ENCODE measurements at places on chromosomes 2 and 18.

DNA sequence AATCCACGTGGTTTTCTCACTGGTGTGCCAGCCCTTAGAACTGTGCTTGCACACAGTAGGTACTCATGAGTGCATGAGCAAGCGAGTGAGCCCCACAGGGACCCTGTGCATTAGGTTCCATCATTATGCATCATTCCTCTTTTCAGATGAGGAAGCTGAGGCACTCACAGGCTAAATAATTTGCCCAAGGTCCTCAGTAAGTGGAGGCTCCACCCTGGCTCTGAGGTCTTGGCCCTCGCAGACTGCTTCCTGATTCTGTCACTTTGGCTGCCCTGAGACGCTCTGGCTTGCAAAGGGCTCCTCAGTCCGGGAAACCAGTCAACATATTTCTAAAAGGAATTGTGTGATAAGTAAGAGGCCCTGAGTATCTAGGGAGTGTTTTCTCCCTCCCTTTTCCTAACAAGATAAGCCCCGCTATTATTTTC, 71.7 kb downstream of the IL1R2 start:
- DNase-seq = peak; percentile 86

GRCh38 chr2:216350214-216350791, 22.0 kb downstream of the MARCHF4 start:
- no peak for DNase-seq

- no peak for DNase-seq
Measured at GRCh38 chr2:158722266-158723105, 72.6 kb upstream of the DAPL1 start.

- DNase-seq = no peak
Measured at GRCh38 chr18:25111377-25112288, 240.3 kb downstream of the ZNF521 start.

GRCh38 chr18:58196881-58197872, 153.2 kb downstream of the NEDD4L start:
- peak; percentile 78 for DNase-seq

- DNase-seq = no peak
Measured at GRCh38 chr2:224836263-224836662, 120.1 kb upstream of the CCDC195 start.

DNA sequence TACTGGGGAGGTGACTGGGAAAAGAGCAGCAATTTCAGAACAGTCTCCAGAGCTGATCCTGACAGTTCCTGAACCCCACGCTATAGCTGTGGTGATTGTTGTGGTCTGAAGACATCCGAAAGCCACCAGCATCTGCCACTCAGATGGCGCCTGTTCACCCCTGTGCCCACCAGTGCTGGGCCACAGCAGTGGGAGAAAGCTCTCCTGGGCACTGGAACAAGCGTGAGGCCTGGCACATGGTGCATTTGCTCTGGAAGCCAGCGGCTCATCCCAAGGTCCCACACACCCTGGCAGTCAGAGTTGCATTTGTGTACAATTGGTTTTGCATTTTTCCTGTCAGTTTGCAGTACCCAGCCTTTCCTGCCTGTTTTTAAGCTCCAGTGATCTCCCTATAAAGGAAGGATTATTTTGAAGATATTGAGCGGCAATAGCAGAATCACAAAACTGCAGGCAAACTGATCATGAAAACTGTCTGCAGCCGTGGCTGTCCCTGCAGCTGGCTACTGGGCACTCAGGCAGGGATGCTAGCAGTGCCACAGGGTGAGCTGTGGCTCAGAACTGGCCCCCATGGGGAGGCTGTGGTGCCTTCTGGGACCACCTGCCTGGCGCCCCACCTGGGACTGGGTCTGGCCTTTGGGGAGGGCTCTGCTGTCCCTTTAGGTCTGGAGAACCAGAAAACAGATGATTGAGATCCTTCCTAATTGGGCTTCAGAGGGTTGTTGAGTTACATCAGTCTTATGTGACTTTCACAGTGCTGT, 30.1 kb downstream of the IMPA2 start:
- no peak for DNase-seq

GRCh38 chr2:186105016-186105724, 366.6 kb downstream of the FSIP2 start:
- DNase-seq = no peak

DNA sequence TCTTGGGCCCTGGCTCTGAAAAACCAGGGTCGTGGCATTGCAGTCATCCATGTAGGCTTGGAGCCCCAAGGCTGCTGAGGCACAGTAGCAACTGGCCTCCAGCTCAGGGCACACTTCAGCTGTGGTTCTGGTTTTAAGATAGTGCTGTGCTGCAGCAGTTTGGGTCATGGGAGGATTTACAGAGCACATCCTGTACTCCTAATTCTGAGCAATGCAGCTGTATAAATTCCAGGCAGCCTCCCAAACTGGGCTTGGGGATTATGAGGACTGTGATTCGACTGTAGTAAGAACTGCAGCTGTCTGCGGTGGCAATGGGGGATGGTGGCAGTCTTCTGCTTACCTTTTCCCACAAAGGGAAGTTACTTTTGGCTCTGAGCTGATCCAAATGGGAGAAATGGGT, 536.3 kb upstream of the GCFC2 start:
- no peak for DNase-seq

DNA sequence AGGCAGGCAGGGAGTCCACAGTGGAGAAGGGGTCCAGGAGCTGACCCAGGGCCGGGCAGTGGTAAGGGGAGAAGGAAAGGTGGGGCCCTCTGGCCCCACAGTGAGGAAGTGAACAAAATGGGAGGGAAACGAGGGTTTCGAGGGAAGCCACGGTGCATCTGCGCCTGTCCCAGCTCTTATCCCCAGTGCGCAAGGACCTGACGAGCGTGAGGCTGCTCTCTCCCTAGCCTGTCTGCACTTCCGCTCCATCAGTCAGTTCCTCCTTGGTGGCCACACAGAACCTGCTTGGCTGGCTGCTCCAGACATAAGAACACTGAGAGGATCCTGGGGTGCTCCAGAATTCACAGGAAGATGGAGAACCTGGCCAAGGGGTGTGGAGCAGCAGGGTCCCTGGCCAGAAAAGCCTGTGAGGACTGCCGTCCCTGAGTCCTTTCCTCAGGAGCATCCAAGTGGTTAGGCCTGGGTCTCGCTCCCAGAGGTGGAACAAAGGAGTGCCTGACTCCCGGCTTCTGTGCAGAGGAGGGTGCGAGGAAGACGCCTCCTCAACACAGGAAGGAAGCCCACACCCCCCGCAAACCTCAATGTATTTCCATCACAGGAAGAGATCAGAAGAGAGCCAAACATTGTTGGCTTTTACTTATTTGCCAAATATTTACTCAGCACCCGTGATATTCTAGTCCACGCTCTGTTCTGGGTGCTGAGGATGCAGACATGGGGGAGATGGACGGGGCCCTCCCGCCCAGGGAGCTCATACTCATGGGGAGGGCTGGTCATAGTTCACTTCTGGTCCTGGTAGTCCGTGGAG, 43.7 kb upstream of the SEMA4C start:
- no peak for DNase-seq

- no peak for DNase-seq
Measured at GRCh38 chr18:62521593-62521992, 1.2 kb upstream of the ZCCHC2 start.

- no peak for DNase-seq
Measured at GRCh38 chr2:225030203-225030602, 12.1 kb downstream of the DOCK10 start.

- no peak for DNase-seq
Measured at GRCh38 chr2:12162269-12163247, 416.1 kb downstream of the LPIN1 start.

GRCh38 chr2:174499371-174499770, 12.5 kb upstream of the GPR155 start:
- no peak for DNase-seq

- DNase-seq = no peak
Measured at GRCh38 chr18:73245345-73245744, 377.6 kb upstream of the NETO1 start.

DNA sequence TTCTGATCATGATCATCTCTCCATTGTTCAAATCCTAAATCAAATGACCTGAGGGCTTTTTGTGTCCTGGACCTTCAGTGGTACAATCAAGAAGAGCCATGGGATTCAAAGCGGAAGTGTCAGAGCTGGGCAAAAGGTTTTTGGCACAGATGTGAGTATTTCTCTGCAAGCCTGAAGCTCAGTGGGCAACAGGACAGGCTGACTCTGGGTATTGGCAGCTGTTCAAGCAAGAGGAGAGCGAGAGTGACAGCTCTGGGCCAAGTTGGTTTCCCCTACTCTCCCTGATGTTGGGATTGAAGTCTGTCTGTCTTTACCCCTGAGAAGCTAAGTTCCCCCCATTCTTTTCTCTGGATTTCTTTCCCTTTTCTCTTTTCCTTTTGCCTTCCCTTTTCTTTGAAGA, 33.3 kb downstream of the DSEL start:
- no peak for DNase-seq

- DNase-seq = peak; percentile 30
Measured at GRCh38 chr18:51361130-51361860, 163.8 kb upstream of the MEX3C start.

GRCh38 chr2:145597809-145598208, 1077.9 kb upstream of the ZEB2 start:
- DNase-seq = no peak

DNA sequence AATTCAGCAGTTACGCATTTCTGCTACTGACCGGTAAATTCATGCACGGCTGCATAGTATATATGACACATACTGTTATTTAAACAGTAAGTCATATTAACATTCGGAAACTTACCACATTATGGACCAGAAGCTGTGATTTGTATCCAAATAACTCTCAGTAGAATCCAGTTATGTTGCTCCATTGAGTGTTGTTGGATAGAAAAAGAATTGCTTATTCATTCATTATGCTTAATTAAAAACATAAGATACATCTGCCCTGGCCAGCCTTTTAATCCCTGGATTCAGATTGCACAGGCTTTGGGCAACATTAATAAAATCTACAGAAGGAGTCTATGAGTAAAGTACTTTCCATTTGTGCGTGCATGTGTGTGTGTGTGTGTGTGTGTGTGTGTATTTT, 111.3 kb downstream of the CPS1 start:
- DNase-seq = no peak

DNA sequence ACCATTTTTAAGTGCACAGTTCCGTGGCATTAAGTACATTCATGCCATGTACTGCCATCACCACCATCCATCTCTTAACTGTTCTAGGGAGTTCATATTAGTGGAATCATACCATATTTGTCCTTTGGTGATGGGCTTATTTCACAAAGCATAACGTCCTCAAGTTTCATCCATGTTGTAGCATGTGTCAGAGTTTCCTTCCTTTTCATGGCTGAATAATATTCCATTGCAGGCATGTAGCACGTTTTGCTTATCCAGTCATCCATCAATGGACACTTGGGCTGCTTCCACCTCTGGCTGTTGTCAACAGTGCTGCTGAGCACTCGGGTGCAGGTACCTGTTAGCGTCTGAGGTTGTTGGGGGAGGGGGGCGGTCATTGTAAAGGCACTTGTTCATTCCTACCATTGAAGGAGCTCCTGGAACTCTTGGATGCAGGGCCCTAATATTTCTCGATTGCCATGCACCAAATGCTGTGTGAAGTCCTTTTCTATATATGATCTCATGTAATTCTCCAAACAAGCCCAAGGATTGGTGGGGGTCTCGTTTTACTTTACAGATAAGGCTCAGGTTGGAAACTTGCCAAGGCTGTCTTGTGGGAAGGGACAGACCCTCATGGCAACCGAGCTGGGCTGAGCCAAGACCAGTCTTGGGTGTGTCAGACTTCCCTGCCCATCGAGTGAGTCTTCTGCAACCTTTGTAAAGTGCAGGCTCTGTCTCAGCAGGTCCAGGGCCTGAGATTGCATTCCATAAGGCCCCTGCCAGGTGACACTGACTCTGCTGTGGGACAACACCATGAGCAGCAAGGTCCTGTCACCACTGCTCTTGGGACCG, 42.9 kb upstream of the SH3RF3 start:
- DNase-seq = no peak

- DNase-seq = no peak
Measured at GRCh38 chr2:191115804-191116203, 35.0 kb downstream of the STAT4 start.

GRCh38 chr2:74249406-74250122, 51.1 kb downstream of the MTHFD2 start:
- no peak for DNase-seq

DNA sequence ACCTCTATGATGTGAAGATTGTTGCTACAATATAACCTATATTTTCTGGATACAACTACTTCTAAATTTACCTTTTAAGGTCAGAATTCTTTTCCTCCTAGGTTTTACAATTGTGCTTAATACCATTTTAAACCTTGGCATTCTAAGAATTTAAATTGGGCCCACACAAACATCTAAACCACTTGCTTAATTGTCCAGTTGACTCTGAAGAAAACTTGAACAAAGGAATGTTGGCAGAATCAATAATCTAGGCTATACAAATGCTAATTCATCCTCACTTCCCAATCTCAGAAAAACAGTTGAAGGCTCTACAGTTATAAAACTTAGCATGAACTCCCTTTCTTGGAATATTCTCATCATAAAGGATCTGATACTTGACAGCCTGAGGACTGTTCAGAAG, 84.3 kb downstream of the RPRM start:
- DNase-seq = no peak

DNA sequence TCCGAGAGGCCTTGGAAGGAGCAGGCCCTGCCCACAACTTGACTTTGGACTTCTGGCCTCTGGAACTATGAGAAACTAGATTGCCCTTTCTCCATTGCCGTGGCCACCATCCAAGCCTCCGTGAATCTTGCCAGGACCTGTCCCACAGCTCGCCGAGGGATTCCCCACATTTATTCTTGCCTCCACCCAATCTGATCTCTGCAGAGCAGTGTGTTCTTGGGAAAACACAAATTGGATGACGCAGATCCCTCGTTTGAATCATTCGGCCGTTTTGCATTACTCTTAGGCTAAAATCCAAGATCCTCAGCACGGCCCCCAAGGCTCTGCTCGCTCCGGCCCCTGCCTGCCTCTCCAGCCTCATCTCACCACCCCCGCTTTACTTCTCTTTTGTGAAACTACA, 364.2 kb downstream of the ZNF516 start:
- DNase-seq = no peak

DNA sequence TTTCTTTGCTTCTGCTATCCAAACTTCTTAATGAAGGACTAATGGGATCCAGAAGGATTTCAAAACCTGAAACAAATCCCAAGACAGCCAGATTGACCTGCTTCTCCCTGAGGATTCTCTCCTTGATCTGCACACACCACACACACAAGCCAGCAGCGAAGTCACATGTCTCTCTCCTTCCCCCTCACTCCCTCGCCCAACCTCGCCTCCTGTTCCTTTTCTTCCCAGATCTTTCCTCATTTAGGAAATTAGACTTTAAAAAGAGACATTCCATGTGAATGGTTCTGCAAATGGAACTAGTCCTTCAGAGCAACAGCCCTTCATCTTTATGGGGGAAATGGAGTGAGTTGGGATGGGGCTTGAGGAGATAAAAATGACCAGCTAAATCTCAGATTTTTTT, 639.1 kb upstream of the SETBP1 start:
- DNase-seq = no peak

DNA sequence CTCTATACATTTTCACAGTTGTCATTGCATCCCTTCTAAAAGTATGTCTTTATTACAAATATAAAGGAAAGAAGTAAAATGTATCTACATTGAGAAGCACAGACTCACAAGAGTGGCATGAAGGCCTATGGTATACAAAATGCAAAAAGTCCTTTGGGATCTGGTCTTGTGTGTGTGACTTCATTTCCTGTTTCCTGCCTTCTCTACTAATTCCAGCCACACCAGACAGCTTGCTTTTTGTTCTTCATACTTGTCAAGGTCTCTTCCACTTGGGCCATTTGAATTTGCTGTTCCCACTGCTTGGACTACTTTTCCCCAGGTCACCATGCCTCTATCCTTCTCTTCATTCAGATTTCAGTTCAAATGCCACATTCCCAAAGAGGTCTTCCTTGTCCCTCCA, 6.7 kb upstream of the PNO1 start:
- DNase-seq = no peak

Measured in kidney (tissue), 22 donors.